ENCODE measurements at places on chromosomes 12 and 14. TPM values are rescaled to one million over a fixed set of nuclear protein-coding genes. Genes with fewer than 3 reads are reported as not detected.

Gene PDE3A
- 18.3 TPM for total RNA-seq

Gene SIX1
- total RNA-seq, result 45.4 TPM

Gene HOTAIR
- 2.1 TPM for total RNA-seq

Gene RNASE7
- total RNA-seq, result not detected

Gene ASCL1
- total RNA-seq, result not detected

Gene C14orf132
- 8.9 TPM for total RNA-seq

Gene GALNT6
- total RNA-seq, result 1.6 TPM

All from skeletal muscle tissue (tissue), 5 donors.